Muscle of arm (tissue), 14 donors: ENCODE measurements at places on chromosomes 2 and 18. TPM values are rescaled to one million over a fixed set of nuclear protein-coding genes. Genes with fewer than 3 reads are reported as not detected.

Gene GALNT5
- polyA plus RNA-seq: not detected

GRCh38 chr2:113058998-113059960 lies at the start of gene IL36RN:
Gene IL36RN (plus strand): TSS chr2:113059198. CDS start chr2:113059439, 241 bp downstream.
- DNase-seq: no peak

Gene SH3BP4
- 14.7 TPM for polyA plus RNA-seq

Gene KLHL14
- polyA plus RNA-seq: 0.31 TPM

Gene SCG2
- polyA plus RNA-seq: not detected

Gene TXNDC2
- polyA plus RNA-seq: not detected

DNA sequence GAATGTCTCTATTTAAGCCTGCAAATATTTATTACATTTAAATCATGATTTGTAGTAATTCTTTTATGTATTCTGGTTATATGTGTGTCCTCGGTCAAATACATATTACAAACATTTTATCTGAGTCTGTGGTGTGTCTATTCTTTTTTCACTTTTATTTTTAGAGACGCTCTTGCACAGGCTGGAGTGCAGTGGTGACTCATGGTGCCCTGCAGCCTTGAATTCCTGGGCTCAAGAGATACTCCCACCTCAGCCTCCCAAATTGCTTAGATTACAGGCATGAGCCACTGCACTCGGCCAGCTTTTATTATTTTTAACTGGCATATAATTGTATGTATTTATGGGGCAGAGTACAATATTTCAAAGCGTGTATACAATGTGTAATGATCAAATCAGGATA lies 47.5 kb downstream of the ARID5A start:
- no peak for DNase-seq

DNA sequence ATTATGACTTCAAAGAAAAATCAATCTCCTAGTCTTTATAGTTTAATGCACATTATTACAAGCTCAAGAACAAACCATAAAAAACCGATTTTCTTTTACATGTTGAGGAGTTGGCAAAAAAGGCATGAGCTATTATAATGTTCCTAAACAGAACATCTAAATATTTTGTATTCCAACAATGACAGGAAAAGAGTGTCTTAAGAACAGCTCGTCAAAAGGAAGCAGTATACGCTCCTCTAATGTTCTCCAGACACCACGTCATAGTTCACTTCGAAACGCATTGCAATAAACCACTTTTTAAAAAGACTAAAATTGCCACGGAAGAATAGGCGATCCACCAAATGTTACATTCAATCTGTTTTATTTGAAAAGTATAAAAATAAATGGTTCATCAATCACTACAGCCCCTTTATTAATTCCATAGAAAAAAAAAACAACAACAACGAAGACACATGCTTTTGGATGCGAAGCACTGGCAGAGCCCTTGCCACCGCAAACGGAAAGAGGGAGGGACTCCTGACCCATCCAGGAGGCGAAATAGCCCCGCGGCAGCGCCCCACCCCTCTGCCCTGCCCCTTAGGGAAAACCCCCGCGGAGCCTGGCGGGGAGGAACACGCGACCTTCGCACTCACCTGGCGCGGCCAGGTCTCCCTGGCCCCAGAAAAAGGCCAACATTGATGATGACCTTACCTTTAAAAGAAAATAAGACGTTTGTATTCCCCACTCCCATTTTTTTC lies 45.8 kb downstream of the MBP start:
- DNase-seq: no peak

DNA sequence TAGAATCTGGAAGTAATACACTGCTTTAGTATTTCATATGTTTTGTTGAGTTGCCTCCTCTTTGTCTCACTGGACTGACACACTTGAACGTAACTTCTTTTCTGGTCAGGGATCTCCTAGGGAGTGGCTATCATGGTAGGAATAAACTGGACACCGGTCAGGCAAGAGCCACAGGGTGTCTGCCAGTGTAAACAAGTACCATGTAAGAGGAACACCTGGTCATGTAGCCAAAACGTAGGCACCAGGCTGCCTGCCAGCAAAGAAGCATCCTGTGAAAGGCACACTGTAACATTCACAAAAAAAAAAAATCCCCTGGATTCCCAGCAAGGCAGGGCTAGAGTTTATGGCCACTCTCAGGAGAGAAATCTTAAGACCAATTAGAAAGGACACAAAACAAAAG lies 372.8 kb upstream of the RND3 start:
- DNase-seq: no peak

DNA sequence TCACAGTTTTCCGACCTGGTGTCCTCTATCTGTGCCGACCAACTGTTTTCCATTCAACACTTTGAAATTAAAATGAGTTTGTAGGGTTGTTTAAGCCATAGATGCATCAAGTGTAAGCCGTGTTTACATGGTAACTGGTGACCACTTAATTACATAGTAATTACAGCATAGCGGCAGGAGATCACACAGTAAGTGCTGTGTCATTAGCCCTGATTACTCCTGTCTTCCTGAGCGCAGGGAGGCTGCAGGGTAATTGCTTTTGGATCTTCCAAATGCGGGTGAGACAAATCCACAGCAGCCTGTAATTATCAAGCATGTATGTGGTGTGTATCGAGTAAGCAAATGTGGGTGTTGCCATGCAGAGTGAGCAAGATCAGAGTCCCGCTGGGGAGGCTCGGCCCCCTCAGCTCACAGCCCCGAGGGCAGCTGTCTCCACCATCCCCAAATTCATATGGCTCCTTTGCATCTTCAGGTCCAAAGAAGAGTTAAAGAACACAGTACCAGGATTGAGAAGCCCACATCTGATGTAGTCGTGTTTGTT lies 71.5 kb upstream of the HDAC4 start:
- no peak for DNase-seq

- DNase-seq: no peak
These were observed 12.8 kb downstream of the ABCG5 start for GRCh38 chr2:43825841-43826240.

DNA sequence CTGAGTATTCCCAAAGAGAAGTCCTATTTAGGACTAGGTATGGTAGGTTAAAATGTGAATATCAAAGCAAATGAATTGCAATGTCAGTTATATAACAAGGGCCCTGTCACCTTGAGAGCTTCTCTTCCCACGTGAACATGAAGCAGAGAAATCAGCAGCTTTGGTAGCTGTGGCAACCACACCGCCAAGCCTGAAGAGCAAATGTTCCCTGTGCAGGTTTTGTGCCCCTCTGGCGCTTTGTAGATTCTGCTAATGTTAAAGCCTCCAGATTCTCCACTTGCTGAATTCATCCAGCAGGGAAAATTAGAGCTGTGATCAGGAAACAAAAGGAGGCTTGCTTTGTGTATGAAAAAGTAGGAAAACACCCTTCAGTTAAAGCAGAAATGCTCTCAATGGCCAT lies 322.6 kb downstream of the RBM43 start:
- DNase-seq: no peak

DNA sequence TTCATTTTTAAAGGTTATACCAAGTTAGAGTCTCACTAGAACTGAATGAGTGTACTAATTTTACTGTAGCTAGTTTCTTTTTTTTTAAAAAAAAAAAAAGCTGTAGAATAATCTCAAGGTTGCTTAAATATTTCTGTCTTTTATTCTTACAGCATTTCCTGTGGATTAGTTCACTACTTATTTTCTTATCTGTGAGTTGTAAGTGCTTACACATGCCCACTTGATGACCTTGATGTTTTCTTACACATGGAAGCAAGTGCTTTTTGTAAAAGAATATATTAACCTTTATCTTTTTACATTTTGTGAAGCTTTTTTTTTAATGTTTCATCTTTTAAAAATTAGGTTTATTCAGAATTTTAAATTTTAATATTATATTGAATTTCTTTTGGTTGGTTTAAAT lies 57.8 kb downstream of the MSH2 start:
- DNase-seq: no peak

DNA sequence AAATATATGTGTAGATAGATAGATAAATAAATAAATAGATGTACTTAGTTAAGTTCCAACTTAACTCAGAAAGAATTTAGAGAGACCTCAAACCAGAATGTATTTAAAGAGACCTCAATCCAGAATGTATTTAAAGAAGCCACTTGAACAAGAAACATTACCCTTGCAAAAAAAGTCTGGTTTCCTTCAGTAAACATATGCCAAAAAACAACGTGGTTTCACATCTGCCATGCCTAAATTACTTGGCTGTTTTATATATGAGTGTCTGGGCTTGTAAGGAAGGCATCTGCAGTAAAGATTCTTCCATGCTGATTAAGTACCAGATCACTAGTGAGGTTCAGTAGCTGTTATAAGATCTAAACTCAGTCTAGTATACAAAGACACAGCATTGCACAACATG lies 29.1 kb upstream of the RPE start:
- DNase-seq: no peak

Gene SYT4
- polyA plus RNA-seq: not detected

DNA sequence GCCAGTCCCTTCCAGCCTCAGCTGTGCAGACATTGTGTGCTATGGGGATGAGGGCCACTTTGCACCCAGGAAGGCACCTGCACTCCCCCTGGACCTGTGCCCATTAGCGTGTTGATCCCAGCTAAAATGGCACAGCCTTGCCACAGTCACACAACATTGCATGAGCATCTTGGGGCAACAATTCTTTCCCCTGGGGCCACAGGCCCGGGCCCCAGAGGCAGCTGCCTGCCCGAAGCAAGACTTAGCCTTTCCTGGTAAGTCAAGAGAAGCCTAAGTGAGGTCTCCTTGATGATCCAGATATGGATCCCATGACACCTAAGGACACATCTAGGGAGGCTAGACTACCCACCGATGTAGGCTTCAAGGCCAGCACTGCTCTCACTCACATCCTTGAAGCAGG lies 202.1 kb downstream of the BCL11A start:
- no peak for DNase-seq

DNA sequence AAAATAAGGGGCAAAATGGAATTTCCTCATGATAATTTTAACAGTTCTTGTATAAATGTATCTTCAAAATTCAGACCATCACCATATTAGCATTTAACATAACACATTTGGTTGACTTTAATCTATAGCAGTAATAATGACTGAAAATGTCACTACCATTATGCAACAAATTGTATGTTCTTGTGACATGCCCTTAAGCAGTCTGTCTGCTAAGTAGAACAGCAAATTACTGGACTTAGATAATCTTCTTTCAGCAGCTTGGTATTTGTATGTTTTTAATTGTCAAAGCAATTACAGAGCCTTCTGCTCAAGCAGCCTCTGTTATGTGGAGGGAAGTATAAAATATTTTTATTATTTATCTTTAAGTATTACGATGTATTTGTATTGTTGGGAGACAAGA lies 214.3 kb upstream of the NXPH2 start:
- no peak for DNase-seq

Gene GRP
- polyA plus RNA-seq: 2.9 TPM

DNA sequence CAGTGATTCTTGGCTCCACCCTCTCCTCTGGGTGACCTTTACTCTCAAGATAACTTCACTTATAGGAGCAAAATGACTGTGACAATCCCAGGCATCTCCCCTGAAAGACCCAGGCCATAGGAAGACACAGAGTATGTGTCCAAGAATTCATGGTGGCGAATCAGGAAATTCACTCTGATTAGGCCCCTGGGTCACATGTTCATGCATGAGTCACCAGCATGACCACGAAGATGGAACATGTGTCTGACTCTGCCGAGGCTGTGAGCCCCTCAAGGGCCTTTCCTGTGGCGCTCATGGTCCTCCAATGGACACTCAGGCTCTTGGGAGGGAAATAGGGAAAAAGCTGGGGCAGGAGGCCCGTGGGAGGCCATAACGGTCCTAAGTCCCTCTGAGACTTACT lies 74.0 kb upstream of the TEX51 start:
- no peak for DNase-seq

GRCh38 chr2:241852981-241853631 lies 5.6 kb downstream of the PDCD1 start:
- DNase-seq: no peak

Gene SERPINB3
- not detected for polyA plus RNA-seq

DNA sequence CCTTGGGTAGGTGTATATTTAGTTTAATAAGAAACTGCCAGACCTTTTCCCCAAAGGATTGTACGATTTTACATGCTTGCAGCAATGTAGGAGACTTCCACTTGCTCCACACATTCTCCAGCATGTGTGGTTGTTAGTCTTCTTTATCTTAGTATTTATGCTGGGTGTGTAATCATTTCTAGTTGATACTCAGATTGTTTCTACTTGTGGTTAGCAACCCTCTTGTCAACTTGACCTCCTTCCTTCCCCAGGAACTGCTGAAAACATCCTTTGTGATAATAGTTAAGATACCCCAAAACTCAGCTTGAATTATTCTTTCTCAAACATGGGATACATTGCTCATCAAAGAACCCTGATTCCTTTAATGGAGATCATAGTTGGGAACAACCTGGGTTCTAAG lies 37.2 kb upstream of the CYBRD1 start:
- DNase-seq: no peak

Gene REEP1
- polyA plus RNA-seq: 35.8 TPM

Gene C2orf78
- polyA plus RNA-seq: not detected

DNA sequence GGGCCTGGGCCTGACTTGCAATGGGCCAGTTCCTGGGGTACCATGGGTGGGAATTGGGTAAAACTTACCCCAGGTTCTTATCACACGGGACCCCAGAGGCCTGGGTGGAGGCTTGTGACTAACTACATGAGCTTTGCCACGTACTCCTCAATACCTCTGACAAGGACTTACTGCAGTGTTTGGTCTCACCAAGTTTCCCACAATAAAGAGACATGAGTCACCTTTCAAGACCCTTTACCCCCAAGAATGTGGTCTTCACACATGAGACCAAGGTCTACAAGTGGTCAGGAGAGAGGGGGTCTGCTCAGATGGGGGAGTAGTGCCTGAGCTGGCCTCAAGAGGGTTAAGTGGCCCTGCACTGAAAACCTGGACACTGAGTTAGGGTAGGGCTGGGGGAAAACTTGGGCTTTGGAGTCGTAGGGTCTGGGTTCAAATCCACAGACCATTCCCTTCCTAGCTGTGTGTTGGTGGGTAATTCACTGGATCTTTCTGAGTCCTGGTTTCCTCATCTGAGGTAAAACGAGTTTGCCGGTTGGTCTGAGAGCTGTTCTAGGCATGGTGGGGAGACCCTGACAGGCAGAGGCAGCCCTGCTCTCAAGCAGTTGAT lies 2.0 kb upstream of the GNLY start:
- DNase-seq: no peak

- DNase-seq: peak; percentile 26
These were observed 54.3 kb downstream of the TMX3 start for GRCh38 chr18:68660354-68661183.

DNA sequence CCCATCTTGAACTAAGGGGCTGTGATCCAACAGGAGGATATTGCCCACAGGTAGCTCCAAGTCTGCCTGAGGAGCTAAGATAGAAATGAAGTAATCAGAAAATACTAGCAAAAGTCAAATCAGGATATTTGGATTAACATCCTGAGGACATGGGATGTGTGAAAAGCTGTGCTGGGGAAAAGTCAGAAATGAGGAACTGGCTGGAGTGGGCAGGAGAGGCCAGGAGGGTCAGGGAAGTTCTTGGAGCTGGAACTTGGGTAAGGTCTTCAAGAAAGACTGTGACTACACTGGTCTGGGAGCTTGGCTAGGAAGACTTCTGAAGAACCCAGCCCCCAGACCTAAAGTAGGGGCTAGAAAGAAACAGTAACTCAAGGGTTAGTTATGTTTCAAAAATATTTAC lies 250.9 kb downstream of the PRKCE start:
- no peak for DNase-seq
